Stimulated activated CD4-positive, alpha-beta T cell treated with anti-CD3 and anti-CD28 coated beads, Interleukin-1b, Interleukin-23, amount 100 ng/mL, for 4 hours (primary cell): ENCODE measurements at places on chromosomes 7 and 10.
A peak's percentile ranks its signal among the peaks of the same experiment; 100 is the strongest.

- no peak for DNase-seq
Observed at GRCh38 chr7:1348096-1348822, 111.0 kb downstream of the MICALL2 start.

- no peak for DNase-seq
Observed at GRCh38 chr7:106824458-106824857, 40.6 kb upstream of the PIK3CG start.

DNA sequence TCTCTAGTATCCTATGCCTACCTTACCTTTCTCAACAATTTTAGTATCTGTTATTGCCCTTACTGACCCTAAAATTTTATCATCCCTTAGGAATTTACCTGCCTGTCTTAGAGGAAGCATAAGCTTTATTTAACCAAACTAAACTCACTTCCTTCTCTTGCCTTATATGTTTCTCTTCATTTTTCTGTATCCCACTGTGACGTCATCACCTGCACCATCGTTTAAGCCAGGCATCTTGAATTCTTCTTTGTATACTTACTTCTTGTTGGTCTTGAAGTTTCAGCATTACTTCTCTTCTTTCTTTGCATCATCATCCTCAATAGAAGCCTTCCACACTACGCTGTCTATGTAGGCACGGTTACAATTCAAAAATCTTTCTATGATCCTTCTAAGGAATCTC lies 231.0 kb upstream of the SMIM30 start:
- no peak for DNase-seq

- DNase-seq: no peak
Observed at GRCh38 chr7:68217426-68217825, 1220.8 kb downstream of the TYW1 start.

- no peak for DNase-seq
Observed at GRCh38 chr7:146683439-146683838, 566.8 kb downstream of the CNTNAP2 start.

GRCh38 chr10:93081834-93082233 lies 8.1 kb downstream of the CYP26A1 start:
- DNase-seq: no peak

- no peak for DNase-seq
Observed at GRCh38 chr7:134589491-134589941, 40.6 kb downstream of the AKR1B15 start.

DNA sequence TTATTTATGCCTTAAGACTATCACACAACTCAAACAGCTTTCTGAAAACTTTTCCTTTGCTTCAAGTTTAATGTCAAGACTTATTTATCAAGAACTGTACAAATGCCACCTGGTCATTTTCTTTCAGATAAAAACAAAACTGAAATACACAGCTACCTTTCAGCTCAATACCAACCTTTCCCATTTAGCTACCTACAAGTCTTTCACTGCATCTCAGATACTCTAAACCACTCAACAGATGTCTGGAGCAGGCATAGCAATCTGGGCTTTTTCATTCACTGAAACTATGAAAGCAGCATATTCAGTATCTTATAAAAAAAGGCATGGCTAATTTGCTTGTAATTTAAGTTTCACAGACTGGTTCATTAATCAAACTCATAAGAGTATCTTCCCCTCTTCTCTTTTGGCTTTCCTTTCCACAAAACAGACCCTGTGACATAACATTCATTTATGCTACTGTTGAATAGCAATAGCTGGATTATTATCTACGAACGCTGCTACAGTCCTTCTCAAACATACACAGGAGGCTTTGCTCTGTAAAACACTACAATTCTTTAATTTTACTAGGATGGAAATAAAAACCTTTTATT lies 8.2 kb downstream of the TRA2A start:
- no peak for DNase-seq

- no peak for DNase-seq
Observed at GRCh38 chr7:17501441-17502212, 203.2 kb downstream of the AHR start.

- no peak for DNase-seq
Observed at GRCh38 chr10:126576336-126576735, 94.2 kb downstream of the C10orf90 start.

DNA sequence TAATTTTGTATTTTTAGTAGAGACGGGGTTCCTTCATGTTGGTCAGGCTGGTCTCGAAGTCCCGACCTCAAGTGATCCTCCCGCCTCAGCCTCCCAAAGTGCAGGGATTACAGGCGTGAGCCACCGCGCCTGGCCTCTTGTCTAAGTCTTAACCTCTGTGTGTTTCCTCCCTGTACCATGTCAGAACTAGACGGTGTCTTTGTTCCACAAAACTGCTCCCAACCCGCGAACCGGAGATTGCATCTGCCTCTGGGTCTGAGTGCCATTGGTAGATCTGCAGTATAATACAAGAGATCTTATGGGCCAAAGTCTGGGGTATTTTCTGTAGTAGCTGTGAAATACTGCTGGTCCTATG lies 1.3 kb upstream of the EEF1AKMT2 start:
- no peak for DNase-seq

GRCh38 chr7:127850195-127850594 lies 181.0 kb downstream of the LRRC4 start:
- DNase-seq: no peak

DNA sequence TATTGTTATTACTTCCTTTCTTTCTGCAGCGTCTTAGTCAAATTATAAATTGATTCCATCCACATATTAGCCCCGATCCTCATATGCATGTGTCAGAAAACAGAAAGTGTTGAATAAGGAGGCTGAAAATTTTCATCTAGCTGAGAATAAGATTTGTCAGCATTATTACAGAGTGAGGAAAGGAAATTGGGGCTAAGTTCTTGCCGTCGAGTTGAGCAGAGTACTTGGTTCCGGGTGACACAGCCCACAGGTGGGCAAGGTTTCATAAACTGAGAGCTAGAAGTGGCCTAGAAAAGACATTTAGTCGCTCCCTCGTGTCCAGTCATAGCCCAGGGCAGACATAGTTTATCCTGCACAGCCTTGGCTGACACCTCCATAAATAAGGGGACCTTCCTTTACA lies 461.7 kb upstream of the GALNT17 start:
- no peak for DNase-seq

- DNase-seq: no peak
Observed at GRCh38 chr10:104043854-104044253, 41.8 kb downstream of the COL17A1 start.

DNA sequence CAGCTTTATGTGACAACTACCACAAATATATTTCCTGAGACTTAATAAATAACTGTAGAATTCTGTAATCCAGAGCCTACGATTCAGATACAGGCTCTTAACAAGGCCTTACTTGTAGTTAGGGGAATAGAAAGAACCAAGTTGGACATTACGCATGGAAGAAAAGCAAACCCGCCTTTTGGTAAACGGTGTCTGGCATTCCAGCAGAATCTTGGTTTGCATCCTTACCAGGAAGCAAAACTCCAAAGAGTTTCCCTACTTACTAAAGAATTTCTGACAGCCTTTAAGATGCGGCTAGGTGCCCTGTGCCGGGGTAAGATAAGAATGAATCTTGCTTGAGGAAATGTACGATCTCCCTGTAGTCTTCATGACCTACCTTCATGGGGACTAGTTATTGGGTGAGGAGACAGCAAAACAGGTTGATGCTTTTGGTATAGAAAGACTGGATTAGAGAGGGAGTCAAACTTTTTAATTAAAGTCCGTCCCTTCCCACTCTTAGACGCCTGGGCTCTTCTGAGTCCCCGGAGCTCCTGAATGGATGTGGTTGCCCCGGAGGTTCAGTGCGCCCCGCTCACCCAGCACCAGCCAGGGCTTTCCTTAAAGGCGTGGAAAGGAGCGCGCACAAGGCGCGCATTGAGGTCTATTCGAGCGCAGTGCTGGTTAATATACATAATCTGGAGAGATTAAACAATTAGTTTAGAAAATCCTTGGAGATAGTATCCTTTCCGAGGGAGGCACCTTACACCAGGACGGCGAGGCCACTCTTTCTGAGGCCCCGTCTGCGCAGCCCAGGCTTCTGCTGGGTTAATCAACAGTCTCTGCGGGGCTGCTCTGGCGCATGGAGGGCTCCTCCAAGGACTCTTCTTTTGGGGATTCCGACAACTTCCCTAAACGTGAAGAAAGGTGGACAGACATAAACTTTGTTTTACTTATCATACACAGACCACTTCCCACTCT lies 11.5 kb downstream of the PTF1A start:
- DNase-seq: no peak

DNA sequence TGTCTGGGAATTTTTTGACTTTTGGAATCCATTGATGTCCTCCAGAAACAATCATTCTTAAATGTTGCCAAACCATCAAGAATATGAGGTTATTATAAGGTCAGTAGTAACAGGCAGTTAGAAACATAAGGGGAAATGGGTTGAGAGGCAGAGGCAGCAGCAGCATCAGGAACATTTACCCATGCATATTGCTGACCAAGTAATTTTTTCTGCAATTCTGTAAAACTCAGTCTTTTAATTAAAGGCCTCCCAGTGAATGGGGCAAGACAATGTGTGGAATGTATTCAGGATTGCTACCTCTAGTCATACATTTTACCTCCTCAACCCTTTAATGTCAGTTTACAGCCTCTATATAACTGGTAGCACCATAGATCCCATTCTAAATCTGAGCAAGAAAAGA lies 66.5 kb upstream of the SKAP2 start:
- DNase-seq: no peak

DNA sequence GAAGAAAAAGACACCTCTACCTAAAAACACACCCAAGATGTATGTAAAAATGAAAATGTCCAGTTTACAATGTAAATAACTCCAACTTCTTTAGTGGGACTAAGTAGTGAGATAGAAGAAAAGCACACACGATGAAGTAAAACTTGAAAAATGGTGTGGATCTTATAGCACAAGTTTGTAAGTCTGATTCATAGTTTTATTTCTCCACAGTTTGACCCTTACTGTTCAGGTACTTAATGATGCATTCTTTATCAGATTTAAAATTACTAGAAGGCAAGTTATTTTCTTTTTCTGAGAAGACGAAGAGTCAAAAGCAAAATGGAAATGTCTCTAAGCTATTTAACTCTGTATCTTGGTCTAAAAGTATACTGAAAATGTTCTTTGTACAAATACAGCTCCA lies 6.1 kb downstream of the NAMPT start:
- DNase-seq: no peak

DNA sequence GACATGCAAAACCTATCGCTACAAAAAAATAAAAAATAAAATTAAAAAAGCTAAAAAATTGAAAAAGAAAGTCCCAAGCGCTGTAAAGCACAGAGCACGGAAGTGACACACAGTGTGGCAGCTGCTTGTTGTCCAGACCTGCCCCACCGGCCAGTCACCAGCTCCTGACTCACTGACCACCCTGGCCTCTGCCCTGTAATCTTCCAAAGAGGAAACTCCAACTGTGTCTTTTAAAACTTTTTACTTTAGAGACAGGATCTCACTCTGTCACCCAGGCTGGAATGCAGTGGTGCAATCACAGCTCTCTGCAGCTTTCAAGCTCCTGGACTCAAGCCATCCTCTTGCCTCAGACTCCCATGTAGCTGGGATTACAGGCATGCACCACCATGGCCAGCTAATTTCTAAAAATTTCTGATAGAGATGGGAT lies 23.6 kb downstream of the GNA12 start:
- no peak for DNase-seq

GRCh38 chr7:71843676-71844075 lies 568.5 kb downstream of the CALN1 start:
- DNase-seq: no peak

DNA sequence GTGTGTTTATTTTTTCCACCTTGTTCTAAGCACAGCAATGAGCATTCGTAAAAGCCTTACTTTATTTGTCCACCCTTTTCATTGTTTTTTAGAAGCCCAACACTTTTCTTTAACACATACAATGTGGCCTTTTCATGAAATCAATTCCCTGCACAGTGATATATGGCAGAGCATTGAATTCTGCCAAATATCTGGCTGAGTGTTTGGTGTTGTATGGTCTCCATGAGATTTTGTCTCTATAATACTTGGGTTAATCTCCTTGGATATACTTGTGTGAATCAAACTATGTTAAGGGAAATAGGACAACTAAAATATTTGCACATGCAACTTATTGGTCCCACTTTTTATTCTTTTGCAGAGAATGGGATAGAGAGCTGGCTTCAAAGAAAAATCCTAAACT lies 28.9 kb downstream of the CFTR start:
- no peak for DNase-seq

DNA sequence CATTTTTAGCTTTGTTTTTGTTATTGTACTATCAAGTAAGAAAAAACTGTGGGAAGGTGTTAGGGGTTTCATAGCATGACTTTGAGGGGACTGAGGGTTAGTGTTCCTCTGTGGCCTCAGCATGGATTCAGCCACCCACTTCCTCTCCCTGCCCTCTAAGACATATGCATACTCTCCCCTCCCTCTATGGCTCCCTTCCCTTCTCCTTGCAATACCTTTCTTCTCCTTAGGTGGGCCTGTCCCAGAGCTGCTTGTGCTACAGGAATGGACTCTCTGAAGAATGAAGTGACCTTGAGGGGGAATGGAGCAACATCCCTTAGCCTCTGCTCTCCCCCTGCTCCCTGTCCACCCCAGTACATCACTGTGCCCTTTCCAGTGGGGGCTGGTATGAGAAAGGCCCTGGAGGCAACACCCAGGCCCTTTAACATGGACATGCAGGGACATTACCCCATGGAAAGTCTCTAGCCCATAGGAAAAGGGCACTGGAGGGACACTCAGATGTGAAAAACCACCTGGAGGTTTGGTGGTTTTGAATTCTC lies 22.4 kb downstream of the CDH23 start:
- no peak for DNase-seq

GRCh38 chr10:14603534-14604102 lies 171.1 kb downstream of the FAM107B start:
- peak; percentile 33 for DNase-seq

DNA sequence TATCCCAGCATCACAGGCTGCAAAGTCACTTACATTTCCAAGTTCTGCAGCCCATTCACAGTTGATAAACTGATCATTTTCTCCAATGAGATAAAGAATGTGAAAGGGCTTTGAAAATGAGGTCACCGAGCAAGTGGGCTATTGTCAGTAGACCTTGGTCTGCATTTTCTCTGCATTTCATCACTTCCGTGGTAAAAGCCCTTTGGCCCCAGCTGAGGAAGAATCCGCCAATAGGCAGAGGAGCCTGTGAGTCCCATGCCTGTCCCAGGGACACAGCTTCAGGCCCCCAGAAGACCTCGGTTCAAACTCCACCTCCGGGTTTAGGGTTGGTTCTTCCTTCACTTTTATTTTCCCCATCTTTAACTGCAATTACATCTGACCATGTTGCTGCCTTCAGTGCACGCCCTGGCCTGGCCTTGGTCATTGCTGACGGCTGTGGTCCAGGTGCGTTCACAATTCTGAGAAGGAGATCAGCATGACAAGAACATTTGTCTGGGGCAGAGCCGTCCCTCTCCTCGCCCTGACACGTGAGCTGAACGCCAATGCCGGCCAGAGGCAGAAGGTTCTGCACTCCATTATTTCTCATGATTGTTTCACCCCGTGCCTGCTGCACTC lies 292.5 kb downstream of the TCERG1L start:
- DNase-seq: no peak
